ENCODE measurements at places on chromosomes 7 and 10.

- DNase-seq, result no peak
Measured at GRCh38 chr7:67105377-67105776, 108.7 kb downstream of the TYW1 start.

GRCh38 chr10:114543456-114543855 lies 114.6 kb downstream of the ABLIM1 start:
- DNase-seq, result no peak

DNA sequence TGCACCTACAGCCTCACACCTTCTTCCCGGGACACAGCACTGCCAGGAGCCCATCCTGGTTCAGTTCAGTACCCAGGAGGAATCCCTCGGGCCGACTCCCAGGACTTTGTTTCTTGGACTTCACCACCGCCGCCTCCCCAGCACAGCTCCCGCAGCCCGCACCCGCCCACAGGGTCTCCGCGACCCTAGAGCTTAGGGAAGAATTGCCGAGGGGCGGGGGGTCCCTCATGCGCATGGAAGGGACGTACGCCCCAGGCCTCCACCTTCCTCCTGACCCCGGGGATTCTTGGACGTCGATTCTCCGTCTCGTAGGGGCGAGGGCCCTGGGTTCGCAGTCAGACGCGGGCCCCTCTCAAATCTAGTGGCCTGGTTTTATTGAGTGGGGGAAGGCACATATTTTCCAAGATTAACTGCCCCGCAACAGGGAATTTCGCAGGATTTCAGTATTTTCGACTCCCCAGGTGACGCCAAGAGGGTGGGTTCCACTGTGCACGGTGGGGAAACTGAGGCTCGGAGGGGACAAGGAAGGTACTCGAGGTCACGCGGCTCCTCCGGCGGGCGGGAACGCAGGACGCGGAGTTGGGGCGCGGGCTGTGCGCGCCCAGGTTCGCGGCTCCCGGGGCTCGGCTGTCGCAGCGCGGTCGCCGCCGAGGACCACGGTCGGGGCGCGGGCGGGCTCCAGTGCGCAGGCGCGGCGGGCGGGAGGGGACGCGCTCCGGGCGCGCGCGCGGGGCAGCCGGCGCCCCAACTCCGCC lies at the start of gene ADCY1:
Gene ADCY1 (plus strand): TSS at position 708 of the 755 bp plus-strand sequence. CDS start 176 bp downstream, outside the sequence.
- peak; percentile 32 for DNase-seq

- DNase-seq, result peak; percentile 30
Measured at GRCh38 chr7:25597946-25598345, 369.7 kb upstream of the NPVF start.

DNA sequence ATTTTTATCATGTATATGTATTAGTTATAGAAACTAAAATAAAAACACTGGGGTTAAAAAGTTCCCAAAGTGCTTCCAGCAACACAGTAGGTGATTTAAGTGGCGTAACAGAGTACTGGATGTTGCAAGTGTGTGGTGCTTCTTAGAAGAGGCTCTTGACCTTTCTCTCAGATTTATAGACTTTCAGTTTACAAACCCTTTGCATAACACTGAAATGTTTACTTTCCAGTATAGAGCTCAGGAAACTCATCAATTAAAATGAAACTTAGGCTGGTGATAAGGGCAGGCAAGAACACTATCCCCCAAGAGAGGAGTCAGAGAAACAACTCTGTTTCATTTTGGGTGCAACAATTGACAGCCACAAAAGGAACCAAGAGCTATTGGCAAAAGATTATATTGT lies 27.5 kb upstream of the SMC3 start:
- no peak for DNase-seq

GRCh38 chr10:110343947-110344346 lies 39.2 kb upstream of the SMNDC1 start:
- DNase-seq, result no peak

- DNase-seq, result no peak
Measured at GRCh38 chr7:104820836-104821535, 193.0 kb upstream of the KMT2E start.

GRCh38 chr7:121307021-121307574 lies 21.7 kb upstream of the WNT16 start:
- no peak for DNase-seq

GRCh38 chr10:90326498-90327267 lies 531.2 kb downstream of the HTR7 start:
- no peak for DNase-seq

DNA sequence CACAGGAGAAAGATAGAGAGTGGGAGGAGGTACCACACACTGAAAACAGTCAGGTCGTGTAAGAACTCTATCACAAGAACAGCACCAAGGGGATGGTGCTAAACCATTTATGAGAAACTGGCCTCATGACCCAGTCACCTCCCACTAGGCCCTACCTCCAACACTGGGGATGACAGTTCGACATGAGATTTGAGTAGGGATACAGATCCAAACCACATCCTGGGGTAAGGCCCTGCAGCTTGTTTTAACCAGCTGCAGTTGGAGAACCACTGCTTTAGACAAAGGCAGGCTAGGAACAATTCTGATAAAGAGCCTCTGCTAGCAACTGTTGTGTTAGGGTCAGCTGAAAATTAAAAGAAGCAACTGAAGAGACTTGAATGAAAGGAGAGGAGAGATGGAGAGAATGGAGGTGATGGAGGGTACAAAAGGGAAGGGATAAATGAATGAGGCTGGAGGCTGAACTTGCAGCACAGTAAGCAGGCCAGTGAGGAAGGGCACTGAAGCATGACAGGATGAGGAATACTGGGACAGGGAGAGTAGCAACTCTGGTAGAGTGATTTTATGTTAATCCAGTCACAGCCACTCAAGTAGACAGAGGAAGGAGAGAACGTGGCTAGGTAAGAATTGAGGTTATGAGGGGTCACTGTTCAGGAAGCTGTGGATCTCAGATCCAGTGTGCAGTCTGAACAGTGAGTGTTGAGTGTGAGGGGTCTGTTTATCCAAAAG lies 23.6 kb downstream of the MEST start:
- no peak for DNase-seq

GRCh38 chr10:74072503-74072902 lies 74.6 kb downstream of the VCL start:
- no peak for DNase-seq

DNA sequence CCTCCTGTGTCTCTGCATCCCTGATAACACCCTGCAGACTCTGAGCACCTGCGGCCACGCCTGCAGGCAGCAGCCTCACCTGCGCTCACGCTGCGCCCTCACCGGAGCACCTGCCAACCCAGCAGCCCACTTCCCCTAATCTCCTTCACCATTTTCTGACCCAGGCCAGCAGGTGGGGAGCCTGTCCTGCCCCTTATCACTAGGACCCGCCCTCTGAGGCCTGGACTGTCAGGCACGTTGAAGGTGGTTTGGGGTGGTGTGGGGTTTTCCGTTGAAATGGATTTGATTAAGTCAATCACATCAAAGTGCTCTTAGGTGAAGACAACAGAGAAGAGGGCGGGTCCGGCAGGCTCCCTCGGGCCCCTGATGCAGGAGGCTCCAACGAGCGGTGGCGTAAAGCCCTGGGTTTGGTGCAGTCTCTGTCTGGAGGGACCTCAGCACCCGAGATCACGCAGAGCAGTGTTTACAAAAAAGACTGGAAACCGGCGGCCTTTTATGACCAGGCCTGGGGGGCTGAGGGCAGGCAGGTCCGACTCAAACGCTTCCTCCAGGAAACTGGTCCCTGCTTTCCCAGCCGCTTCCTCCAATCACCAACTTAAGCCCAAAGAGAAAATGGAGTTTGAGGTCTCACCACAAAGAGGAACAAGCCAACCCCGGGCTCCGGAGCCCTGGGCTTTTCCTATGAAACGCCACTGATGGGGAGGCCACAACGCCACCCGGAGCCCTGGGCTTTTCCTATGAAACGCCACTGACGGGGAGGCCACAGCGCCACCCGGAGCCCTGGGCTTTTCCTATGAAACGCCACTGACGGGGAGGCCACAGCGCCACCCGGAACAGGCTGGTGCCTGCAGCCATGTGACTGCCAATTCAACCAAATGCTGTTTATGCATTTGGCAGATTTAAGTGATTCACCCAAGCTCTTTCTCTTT lies 45.5 kb downstream of the DPYSL4 start:
- no peak for DNase-seq

DNA sequence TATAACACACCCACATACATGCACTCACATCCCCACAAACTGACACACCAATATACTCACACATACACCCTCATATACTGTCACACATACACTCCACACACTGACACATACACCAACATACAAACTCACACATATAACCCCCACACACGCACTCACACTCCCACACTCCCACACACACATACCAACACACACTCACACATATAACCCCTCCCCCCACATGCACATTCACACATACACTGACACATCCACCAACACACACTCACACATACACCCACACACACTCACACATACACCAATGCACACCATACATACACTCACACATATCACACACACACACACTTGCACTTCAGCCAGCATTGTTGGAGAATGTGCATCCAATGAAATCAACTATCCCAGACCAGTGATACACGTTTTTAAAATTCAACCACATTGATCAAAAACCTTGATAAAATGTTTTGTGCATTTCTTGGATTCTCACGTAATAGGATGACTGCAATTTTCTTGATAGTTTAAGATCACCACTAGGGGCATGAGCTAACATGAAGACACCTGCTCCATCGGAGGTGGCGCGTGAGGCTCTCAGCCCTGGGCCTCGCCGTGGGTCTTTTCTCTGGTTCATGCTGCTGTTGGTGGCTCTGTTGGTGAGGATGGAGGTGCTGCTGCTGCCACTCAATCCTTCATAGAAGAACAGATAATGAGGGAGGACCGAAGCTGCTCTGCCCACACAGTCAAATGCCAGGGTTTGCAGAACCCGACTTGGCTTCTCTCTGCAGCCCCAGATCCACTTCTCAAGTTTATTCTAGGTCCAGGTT lies 32.1 kb upstream of the CHST15 start:
- no peak for DNase-seq

DNA sequence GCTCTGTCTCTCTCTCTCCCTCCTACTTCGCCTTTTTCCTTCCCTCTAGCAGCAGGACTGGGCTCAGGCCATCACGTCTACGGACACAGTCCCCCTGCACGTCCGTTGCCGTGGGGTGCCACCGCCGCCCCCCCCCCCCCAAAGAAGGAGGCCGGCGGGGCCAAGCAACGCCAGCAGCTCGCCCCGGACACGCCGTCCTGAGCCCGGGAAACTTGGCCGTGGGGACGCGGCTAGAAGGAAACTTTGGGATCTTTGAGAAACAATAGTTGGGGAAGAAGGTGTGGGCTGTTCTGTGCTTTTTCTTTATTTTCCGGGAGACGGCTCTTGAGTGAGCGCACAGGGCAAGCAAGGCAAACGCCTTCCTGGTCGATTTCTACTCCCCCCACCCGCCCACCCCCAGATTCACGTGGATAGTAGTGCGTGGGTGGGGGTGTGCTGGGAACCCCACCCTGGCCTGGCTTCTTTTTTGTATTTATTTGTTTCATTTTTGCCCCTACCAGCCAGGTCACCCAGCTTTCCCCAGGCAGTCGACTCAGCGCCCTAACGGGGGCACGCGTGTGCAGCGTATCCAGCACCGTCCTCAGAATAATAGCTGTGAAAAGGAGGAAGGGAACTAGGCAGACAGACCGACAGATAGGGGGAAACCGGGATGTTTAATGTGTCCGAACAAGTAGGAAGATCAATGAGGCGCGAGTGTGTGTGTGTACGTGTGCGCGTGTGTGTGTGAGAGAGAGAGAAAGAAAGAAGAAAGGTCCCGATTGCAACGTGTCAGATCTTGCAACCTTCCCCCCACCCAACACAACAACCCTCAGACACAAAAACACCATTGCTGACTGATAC lies 1.4 kb downstream of the MXI1 start:
- DNase-seq, result peak; percentile 43

DNA sequence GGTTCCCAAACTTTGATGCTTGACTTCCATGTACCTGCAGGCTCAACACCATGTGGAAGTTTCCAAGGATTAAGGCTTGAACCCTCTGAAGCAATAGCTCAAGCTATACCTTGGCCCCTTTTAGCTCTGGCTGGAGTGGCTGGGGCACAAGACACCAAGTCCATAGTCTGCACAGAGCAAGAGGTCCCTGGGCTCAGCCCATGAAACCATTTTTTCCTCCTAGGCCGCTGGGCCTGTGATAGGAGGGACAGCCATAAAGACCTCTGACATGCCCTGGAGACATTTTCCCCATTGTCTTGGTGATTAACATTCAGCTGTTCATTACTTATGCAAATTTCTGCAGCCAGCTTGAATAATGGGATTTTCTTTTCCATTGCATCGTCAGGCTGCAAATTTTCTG lies 14.4 kb downstream of the DGKI start:
- DNase-seq, result no peak

Data from left cardiac atrium (tissue), 4 donors.